Breast epithelium (tissue), 4 donors: ENCODE measurements at places on chromosomes 2 and 18. TPM values are rescaled to one million over a fixed set of nuclear protein-coding genes. Genes with fewer than 3 reads are reported as not detected.
A peak's percentile ranks its signal among the peaks of the same experiment; 100 is the strongest.

- DNase-seq: no peak
Observed at GRCh38 chr2:24774373-24774772, 18.8 kb downstream of the PTRHD1 start.

GRCh38 chr2:128424406-128425171 is 105.9 kb upstream of the HS6ST1 start:
- no peak for DNase-seq

GRCh38 chr2:47109680-47110079 is 45.4 kb downstream of the STPG4 start:
- no peak for DNase-seq

GRCh38 chr18:3526421-3527354 is 76.7 kb downstream of the TGIF1 start:
- DNase-seq: no peak

DNA sequence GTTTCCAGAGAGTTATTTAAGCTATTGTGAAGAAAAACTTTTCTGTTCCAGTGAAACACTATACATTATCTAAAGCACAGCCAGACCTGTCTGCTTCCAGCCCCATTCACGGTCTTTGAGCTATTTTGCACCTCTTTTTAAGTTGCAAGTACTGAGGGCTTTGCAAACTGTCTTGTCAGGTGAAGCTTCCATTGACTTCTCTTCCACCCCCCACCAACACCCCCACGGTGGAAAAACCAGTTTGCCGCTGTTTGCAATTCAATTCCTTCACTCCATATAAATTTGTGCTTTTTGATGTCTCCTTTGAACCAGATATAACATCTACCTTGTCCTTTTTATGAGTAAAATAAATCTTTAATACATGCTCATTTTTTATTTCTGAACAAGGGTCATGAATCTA is 15.7 kb downstream of the B3GNT7 start:
- no peak for DNase-seq

GRCh38 chr2:164252568-164253287 is 368.6 kb downstream of the GRB14 start:
- no peak for DNase-seq

GRCh38 chr18:66495844-66496243 is 108.0 kb downstream of the CDH19 start:
- DNase-seq: no peak

DNA sequence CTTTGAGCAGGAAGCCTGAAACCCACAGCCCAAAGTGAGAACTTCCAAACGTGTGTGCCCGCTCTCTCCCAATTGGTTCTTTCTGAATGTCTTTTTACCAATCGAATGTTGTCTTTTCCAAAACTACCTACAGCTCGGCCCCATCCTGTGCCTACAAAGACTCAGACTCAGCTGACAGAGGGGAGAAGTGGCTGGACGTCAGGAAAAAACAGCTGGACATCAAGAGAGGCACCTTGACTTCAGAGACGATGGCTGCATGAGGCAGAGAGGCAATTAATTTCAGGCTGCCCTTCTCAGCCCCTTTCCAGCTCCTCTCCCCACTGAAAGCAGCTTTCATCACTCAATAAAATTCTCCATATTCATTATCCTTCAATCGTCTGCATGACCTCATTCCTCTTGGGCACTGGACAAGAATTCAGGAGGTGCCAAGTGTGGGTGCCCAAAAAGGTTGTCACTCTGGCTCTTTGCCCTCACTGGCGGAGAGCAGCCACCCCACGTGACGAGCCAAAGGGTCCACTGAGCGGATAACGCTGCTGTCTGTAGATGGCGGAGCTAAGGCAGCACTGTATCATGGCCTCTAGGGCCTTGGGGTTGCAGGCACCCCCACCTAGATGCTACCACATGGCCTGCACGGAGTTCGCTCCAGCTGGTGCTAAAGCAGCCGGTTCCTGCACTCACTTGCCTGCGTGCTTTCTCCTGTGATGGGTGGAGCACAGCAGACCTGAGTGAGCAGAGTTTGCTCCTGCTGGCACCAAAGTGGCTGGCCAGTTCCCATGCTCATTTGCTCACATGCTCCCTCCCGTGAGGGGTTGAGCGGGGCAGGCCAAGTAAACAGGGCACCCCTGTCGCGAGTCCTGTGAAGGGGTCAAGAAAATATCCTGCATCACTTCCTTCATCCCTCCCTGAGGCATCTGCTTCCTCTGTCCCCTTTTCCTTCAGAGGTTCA is 37.9 kb downstream of the FAM210A start:
- DNase-seq: no peak

GRCh38 chr2:69830045-69830905 is 815 bp downstream of the GMCL1 start:
- DNase-seq: peak; percentile 58

- no peak for DNase-seq
Observed at GRCh38 chr2:42843611-42844010, 51.2 kb upstream of the HAAO start.

DNA sequence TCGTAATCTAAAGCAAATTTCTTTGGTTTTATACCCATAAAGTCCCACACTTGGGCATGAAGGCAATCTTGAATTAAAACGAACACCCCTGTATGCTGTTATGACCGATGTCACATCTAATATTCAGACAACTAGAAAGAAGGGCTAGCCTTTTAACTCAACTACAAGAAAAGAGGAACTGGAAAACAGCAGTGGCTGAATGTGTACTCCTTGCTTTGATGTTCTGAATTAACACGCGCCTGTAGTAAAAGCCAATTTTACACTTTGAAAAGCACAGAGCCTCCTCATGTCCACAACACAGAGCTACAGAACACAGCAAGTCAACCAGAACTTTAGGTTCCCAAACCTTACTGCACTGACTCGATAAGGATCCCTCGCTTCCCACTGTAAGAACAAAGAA is 147.6 kb downstream of the HDAC4 start:
- no peak for DNase-seq

- DNase-seq: no peak
Observed at GRCh38 chr2:240572141-240573031, 4.1 kb downstream of the RNPEPL1 start.

GRCh38 chr2:63124850-63125249 is 74.2 kb downstream of the OTX1 start:
- no peak for DNase-seq

DNA sequence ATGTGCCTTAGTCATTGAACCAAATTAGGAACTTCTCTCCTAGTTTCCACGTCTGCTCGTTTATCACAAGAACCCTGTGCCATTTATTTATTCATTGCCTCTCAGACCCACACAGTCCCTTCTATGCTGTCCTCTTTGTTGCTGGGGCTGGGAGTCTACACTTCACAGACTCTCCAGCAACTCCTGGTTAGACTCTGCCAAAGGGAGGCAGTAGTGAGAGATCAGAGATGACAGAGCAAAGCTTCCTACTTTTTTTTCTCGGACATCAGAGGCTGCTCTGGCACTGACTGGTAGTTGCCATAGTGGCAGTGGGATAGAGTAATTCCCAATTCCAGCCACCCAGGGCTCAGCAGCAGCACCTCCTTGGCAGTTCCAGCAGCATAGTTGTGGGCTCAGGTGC is 277.5 kb downstream of the BCL11A start:
- no peak for DNase-seq

DNA sequence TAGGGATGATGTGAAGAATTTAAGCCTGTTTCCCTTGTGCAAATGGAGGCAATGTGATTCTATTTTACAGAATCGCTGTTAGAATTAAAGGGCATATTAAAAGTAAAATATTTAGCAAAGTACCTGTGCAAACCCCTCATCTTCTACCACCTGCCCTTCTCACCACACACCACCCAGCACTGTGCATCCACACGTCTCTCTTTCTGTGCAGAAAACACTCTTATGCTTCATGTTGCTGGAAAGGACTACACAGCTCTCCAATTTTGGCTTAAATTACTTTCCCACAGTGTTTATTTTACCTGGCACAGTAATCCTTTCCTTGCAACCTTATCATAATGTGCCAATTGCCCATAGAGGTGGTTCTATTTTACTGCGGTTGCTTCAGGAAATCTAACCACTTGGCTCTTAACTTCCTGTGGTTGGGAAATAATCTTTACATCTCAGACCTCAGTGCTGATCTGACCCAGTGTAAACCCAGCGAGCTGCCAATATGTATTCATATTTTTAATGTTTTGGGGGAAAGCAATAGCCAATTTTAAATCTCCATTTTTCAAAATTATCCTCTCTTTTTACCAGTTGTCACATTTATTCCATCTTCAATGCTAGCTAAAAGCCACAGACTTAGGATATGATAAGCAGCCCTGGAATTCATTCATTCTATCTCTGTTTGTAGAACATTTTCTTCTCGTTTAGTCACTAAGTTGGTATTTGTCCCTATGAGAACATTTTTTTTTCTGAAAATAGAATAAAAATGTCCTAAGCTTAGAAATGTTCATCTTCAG is 250.9 kb downstream of the DSEL start:
- DNase-seq: no peak

GRCh38 chr2:201734111-201734510 is 35.7 kb upstream of the MPP4 start:
- DNase-seq: no peak

GRCh38 chr2:26764078-26764887 is at the start of gene SLC35F6:
Gene SLC35F6 (plus strand): TSS chr2:26764284. CDS start chr2:26764350, 66 bp downstream.
- DNase-seq: peak; percentile 65

DNA sequence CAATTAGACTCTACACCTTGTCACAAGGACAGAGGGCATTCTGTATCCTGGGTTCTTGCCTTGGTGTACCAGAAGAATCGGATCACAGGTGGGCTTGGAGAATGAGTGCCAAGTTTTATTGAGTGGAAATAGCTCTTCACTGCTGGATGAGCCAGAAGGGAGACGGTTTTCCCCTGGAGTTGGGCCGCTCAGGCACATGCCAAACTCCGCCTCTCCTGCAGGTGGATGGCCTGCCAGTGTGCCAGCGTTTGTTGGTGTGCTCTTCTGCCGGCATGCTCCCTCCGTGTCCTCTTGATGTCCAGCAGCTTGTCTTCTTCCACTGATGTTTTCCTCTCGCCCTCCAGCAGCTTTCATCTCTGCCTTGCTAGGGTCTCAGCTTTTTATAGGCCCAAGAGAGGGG is 115.5 kb upstream of the RAB27B start:
- DNase-seq: no peak

GRCh38 chr2:157439824-157440186 is 4.1 kb downstream of the CYTIP start:
- DNase-seq: no peak

GRCh38 chr2:11117776-11118175 is 37.5 kb upstream of the SLC66A3 start:
- no peak for DNase-seq

- no peak for DNase-seq
Observed at GRCh38 chr2:149103081-149103620, 64.7 kb downstream of the LYPD6B start.

DNA sequence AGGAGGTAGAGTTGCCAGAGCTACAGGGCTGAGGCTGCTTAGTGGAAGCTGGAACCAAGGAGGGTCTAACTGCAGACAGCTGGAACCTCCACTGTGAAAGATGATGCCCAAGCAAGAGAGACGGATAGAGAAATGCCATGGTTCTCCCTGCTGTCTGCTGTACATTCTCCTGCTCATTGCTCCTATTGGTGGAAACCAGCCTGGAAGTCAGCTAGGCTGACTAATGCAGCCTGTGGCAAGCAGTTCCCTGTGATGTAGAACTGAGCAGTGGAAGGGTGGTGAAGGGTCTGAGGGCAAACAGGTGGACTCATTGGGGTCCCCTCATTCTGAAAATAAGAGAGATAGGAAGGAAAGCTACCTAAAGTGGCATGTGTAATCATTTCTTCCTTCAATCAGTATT is 563.6 kb downstream of the SLC4A3 start:
- DNase-seq: no peak

DNA sequence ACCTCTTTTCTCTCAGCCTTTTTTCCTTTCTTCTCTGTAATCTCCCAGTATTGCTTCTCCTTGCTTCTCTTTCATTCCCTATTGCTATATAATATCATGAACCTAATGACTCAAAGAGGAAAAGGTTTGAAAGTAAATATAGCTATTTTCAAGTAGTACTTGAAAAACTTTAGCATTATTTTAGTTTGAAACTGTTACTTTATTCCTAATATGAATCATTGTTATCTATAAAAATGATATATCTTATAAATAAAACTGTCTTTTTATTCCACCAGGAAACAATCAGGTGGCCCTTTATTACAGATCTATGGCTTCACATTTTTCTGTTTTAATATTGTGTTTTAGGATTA is 311 bp upstream of the SCN1A start:
- DNase-seq: no peak

DNA sequence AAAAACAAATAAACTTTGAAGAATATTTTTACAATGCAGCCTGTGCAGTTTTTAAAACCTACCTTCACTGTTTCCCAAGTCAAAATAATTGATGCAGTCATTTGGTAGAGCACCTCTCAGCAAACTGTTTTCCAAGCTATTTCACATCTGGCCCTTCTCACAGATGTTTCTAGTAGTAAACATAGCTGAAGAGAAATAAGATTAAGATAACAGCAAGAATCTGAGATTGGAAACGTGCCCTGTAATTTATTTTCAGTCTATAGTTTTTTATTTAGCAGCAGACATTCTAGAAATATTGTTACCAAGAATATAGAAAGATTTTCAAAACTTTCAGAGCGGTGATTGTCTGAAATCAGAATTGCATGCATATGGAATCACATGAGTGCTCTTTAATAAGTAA is 440.2 kb downstream of the TRIB2 start:
- DNase-seq: no peak

DNA sequence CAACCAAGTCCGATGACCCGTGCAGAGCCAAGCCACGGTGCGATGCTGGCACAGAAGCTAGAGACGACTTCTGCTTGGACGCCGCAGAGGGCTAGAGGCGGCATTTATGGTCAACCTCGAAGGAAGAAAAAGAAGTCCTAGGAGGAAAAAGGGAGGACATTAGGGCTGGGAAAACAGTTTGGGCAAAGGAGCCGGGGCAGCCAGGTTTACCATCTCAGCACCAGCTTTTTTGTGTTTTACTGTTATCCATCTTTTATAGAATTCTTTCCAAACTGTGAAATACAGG is 643 bp upstream of the DTNB start:
- DNase-seq: no peak

DNA sequence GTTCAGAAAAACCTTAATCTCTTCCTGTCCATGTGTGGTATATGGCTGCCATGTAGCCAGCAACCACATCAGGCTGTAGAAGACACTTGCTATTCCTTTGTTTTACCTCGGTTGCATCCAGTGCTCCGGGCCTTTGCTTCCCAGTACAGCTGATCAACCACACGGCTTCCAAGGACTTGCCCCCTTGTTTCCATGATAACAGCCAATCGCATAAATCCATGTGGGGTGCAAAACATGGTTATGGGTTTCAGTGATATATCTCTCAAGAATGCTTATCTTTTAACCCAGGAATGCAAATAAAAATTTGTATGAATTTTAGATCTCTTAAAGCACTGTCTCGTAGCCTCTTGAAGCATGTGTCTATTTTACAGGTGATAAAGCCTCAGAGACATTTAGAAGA is 118.3 kb downstream of the MGAT5 start:
- no peak for DNase-seq

Gene SETBP1
- total RNA-seq: 37.0 TPM

Gene TLX2
- total RNA-seq: not detected

Gene EGR4
- not detected for total RNA-seq

Gene ERFE
- total RNA-seq: not detected

Gene SERPINB12
- total RNA-seq: not detected

Gene GCG
- not detected for total RNA-seq

Gene KIF5C
- 6.2 TPM for total RNA-seq

Gene KIAA2012
- not detected for total RNA-seq
